Epithelial cell of proximal tubule (primary cell): ENCODE measurements at places on chromosomes 3 and 15. TPM values are rescaled to one million over a fixed set of nuclear protein-coding genes. Genes with fewer than 3 reads are reported as not detected.

GRCh38 chr3:61715886-61716527, 154.6 kb downstream of the PTPRG start:
- DNase-seq, result no peak

ACKR4 gene
- not detected in 2 replicates for total RNA-seq

NOX5 gene
- under 0.01 and 0.06 TPM in 2 replicates for total RNA-seq

GRCh38 chr3:125022206-125022605, 33.6 kb downstream of the HEG1 start:
- no peak for DNase-seq

GRCh38 chr3:137764001-137764433, at the start of gene SOX14:
SOX14 (plus strand) TSS chr3:137764315; CDS start chr3:137764785, 470 bp downstream.
- DNase-seq, result no peak

GRCh38 chr15:87681104-87681503, 575.4 kb downstream of the NTRK3 start:
- no peak for DNase-seq

DNA sequence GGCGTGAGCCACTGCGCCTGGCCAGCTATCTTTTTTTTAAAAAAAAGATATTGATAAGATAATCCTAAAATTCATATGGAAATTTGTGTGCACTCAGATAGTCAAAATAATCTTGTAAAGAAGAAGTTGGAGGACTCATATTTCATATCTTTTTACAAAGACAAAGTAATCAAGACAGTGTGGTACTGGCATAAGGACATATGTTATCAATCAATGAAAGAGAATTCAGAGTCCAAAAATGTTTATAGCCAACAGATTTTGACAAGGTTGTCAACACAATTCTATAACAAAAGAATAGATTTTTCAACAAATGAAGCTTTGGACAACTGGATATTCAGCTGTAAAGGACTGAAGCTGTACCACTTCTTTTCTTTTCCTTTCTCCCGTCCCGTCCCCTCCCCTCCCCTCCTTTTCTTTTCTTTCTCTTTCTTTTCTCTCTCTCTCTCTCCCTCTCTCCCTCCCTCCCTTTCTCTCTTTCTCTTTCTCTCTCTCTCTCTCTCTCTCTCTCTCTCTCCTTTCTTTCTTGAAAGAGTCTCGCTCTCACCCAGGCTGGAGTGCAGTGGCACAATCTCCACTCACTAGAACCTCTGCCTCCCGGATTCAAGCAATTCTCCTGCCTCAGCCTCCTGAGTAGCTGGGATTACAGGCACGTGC, 126.8 kb downstream of the GSK3B start:
- no peak for DNase-seq

PRR23A gene
- total RNA-seq, result not detected in 2 replicates

DNA sequence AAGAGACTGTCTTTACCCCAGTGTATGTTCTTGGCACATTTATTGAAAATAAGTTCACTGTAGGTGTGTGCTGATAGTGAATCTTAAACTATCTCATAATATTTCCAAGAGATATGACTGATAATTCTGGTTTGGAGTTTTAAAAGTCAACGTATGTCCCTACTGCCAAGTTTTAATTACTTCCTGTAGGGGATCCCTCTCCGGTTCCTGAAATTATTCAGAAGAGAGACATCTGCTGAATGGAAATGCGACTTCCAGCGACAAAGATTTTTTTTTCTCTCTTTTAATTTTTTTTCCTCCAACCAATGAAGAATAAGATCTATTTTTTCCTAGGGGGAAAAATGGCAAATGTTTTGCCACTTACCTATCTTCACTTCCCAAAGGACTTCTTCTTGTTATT, 498.9 kb upstream of the TGFBR2 start:
- no peak for DNase-seq

DNA sequence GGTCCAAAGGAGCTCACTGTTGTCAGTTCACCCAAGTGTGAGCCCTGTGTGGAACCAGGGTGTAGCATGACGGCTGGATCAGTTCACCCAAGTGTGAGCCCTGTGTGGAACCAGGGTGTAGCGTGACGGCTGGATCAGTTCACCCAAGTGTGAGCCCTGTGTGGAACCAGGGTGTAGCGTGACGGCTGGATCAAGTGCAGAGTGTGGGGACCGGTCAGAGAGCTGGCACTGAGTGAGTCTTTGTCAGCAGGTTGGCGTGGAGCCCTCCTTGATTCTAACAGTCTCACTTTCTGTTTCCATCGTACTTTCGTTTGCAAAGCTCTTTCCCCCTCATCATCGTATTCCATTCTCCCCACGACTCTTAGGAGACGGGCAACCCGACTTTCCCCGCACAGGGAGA, 57.9 kb upstream of the DLG1 start:
- no peak for DNase-seq

- no peak for DNase-seq
These were observed 182.3 kb downstream of the ADAMTS17 start for GRCh38 chr15:100159436-100159835.

IQCH gene
- 0.92 and 2.2 TPM in 2 replicates for total RNA-seq

GPR27 gene
- total RNA-seq, result 1.2 and 3.9 TPM in 2 replicates

DNA sequence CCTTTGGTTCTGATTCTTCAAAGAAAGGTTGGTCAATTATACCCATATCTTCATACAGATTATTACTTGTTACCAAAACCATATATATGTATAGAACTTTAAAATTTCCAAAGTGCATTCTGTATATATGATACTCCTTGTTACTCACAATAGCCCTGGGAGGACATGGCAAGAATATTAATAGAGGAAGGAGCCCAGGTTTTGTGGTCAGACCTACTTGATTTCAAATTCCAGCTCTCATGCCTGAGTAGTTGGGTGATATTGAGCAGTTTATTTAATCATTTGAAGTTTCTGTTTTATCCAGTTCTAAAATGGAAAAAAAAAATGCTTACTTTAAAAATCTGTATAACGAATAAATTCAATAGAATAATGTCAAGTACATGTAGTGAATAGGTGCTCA, 2.5 kb downstream of the IL1RAP start:
- DNase-seq, result no peak

ABI3BP gene
- 3.6 TPM in 1 of 2 replicates, not detected in the other for total RNA-seq

MAGI1 gene
- total RNA-seq, result 9.6 and 10.9 TPM in 2 replicates

DNA sequence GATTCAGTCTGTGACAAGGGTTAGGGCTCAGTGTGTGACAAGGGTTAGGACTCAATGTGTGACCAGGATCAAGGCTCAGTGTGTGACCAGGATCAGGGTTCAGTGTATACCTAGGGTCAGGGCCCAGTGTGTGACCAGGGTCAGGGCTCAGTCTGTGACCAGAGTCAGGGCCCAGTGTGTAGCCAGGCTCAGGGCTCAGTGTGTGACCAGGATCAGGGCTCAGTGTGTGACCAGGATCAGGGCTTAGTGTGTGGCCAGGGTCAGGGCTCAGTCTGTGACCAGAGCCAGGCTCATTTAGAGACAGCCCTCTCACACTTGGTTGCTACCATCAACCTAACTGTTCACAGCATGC, 24.2 kb downstream of the LOXL1 start:
- no peak for DNase-seq

GRCh38 chr15:52397118-52397517, 101.5 kb upstream of the MYO5C start:
- no peak for DNase-seq

MPI gene
- 64.2 and 66.1 TPM in 2 replicates for total RNA-seq

DNA sequence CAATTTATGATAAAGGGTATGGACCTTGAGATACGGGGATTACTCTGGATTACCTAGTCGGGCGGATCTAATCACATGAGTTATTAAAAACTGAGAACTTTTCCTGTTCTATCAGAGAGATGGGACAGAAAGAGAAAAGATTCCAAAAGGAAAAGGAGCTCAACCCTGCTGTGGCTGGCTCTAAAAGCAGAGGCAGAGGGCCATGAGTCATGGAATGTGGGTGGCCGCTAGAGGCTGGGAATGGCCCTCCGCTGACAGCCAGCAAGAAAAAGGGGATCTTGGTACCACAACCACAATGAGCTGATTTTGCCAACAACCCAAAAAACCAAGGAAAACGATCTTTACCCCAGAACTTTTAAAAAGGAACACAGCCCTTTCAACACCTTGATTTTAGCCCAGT, 210.0 kb downstream of the MAGI1 start:
- DNase-seq, result no peak

- no peak for DNase-seq
These were observed 83.2 kb upstream of the SNRPA1 start for GRCh38 chr15:101378171-101378755.

GRCh38 chr15:97517737-97518136, 442.8 kb upstream of the ARRDC4 start:
- DNase-seq, result no peak

- no peak for DNase-seq
These were observed 157.9 kb upstream of the SLC2A2 start for GRCh38 chr3:171184372-171184771.

- no peak for DNase-seq
These were observed 213.3 kb upstream of the THBS1 start for GRCh38 chr15:39367596-39367995.

CSTA gene
- not detected in 2 replicates for total RNA-seq

SAXO2 gene
- total RNA-seq, result 0.12 and 2.2 TPM in 2 replicates

P2RY13 gene
- total RNA-seq, result not detected in 2 replicates

DNA sequence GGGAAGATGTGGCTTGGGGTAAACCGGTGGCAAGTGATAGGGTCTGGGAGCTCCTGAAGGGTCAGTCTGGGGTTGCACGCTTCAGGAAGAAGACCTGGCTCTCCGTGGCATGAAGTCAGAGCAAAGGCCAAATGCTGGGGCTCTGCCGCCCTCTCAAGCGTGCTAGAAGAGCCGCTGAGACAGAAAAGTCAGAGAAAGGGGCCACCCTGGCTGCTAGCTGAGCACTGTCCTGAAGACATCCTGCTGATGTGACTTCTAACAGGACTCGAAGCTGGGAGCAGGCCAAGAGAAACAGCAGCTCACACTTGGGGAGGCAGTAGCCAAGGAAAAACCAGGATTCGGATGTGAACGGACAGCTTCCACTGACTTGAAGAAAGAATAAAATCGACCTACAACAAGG, 270.4 kb downstream of the OCA2 start:
- DNase-seq, result no peak

- no peak for DNase-seq
These were observed 238.8 kb downstream of the CDIN1 start for GRCh38 chr15:36818260-36818659.

TUSC7 gene
- not detected in 2 replicates for total RNA-seq

DNA sequence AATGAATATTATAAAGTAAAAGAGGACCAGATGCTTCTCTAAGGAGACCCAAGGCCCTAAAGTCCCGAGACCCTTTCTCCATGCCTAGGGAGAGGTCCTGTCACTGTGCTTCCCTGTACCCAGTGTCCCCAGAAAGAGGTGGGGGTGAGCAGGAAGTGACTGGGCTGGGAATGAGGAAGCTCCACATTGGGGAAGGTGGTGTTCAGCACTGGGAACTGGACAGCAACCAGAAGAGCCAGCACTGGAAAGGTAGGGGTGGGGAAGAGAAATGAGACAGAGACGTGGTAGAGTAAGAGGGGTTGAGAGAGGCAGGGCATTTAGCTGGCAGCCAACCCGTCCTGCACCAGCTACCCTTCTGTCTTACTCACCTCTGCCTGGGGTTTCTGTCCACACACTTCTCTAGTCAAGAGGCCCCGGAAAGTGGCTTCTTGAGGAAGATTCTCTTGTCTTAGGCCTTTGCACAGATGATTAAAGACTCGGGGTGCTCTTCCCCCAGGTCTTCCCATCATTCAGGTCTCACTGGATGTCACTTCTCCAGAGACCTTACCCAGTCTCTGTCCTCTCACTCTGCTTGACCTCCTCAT, 12.2 kb downstream of the RRP9 start:
- no peak for DNase-seq

FBXO40 gene
- total RNA-seq, result not detected in 2 replicates

GRCh38 chr15:57152666-57153539, 223.4 kb upstream of the CGNL1 start:
- no peak for DNase-seq

DNA sequence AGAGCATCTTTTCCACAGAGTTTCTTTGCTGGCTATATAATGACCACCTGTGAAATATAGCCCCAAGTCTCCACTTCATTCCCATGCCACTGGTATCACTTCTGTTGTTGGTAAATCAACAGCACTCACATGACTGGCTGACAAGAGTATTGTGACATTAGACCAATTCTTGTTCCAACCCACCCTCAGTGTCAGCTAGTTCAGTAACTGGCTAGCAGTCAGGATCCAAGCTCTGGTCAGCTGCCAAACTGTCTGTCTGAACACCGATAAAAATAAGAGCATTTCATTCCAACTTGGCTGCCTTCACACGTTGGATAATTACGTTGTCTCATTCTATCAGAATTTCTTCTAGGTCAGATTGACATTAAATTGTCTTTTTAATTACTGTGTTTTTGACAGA, 166.5 kb downstream of the USP13 start:
- DNase-seq, result no peak

ILDR1 gene
- total RNA-seq, result 2.2 and 2.8 TPM in 2 replicates

DNA sequence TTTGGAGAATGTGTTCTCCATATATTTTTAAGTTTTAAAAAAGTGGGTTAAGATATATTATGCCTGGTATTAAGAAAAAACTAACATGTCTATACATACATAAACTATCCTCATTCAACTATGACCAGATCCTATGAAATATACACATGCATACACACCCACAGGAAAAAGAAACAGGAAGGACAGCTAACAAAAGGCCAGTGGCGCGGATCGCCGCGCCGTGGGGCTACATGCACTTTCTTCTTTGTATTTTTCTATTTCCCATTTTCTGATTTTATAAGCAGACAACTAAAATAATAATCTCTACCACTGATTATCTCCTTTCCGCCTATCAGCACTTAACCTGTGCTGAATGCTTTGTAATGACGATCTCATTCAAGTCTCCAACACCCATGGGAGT, 160.1 kb downstream of the OR4M2 start:
- DNase-seq, result no peak

DNA sequence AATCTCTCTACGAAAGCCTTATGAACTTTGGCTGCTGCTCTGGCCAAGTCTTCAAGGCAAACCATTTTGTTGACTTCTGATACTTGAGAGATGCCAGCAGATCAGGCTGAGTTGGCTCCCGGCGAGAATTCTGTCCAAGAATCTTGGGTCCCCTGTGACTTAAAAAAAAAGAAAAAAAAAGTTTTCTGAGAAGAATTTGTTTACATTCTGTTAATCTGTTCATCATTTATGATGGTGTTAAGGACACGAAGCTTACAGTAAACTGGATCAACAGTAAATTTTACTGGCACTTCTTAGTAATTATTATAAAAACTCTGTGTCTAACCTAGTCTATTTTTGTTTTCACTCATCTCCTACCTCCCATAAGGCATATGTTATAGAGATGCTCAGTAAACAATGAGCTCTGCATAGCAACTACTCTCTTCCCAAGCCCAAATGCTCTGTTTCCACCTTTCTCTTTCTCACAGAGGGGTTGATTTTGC, 320.9 kb upstream of the RASGRP1 start:
- DNase-seq, result no peak
